HCEC 1CT (cell line): ENCODE measurements at places on chromosomes 4 and X.

GRCh38 chrX:110432091-110432905, 73.7 kb downstream of the RTL9 start:
- no peak for DNase-seq

DNA sequence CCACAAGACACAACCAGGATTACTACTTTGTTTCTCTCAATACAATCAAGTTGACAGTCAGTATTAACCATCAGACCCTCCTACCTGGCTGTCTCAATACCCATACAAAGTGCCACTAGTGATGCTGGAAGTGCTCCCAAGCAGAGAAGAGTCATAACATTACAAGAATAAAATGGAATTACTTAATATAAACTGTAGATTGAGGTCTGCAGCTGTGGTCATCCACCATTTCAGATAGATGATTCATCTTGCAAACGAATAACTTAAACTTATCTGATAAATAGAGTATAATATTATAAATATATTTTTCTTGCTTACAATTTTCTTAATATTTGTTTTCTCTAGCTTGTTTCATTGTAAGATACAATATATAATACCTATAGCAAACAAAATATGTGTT, 1034.2 kb upstream of the PCDH10 start:
- DNase-seq = peak; percentile 8

DNA sequence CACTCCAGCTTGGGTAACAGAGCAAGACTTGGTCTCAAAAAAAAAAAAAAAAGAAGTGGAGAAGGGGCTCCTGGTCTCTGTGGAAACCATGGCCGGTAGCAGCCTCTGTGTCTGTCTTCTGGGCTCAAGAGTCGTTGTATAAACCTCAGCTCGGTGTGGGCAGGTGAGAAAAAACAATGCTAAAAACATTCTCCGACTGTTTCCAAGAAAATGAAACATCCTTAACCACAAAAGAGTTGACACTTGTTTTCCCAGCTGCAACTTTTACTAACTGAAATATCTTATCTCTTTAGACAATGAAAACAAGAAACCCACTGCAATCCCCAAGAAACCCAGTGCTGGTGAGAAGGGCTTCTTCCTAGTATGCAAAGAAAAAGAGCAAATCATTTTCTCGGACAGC, 26.2 kb downstream of the CD99 start:
- no peak for DNase-seq

- no peak for DNase-seq
These were observed 2.6 kb downstream of the DHRSX start for GRCh38 chrX:2497961-2498780.

GRCh38 chrX:153900831-153901752, 3.4 kb upstream of the AVPR2 start:
- DNase-seq = peak; percentile 77
